Parietal lobe (tissue), 2 donors: ENCODE measurements at places on chromosomes 6 and 20. TPM values are rescaled to one million over a fixed set of nuclear protein-coding genes. Genes with fewer than 3 reads are reported as not detected.

The MAK gene
- total RNA-seq: 0.31 TPM

The POFUT1 gene
- total RNA-seq: 22.5 TPM

The OPRM1 gene
- 0.94 TPM for total RNA-seq

The HSPA12B gene
- 3.4 TPM for total RNA-seq

The ATP6V1G2 gene
- total RNA-seq: 58.8 TPM

The SMPDL3A gene
- 22.5 TPM for total RNA-seq
